ENCODE measurements at places on chromosomes 3 and 15.

GRCh38 chr3:27905625-27906024 is 183.5 kb upstream of the EOMES start:
- no peak for DNase-seq

DNA sequence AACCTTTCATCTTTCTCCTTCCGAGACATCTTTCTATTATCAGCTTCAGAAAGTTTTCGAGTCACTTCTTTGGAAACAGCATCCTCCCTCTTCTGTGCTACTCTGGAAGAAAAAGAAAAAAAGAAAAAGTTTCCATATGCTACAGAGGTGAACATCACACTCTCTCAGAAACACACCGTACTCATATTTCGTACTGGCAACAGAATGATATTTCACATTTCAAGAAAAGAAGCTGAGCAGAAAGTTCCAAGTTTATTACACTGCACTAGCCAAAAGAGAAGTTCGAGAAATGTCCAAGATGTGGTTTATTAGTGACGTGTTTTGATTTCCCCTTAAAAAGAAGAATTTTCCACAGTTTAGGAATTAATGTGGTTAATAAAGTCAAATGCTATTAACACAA is 6.0 kb downstream of the SSR3 start:
- DNase-seq: no peak

DNA sequence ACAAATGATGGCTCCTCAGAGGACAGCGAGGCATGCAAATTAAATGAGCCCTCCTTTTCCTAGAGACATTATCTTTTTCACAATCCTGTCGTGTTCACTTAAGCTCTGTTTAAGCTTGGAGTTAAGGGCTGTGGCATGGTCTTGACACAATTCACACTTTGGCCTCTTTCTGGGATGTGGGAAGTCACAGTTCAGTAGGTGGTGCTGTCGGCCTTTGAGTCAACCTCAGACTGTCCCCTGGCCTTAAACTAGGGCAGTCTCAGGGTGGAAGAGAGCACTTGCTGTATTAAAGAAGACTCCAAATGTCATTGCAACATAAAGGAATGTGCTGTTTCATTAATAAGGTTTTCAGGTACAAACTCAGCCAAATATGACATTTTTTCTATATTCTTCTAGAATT is 351.0 kb downstream of the MCTP2 start:
- DNase-seq: no peak

GRCh38 chr3:30289766-30290165 is 316.6 kb upstream of the TGFBR2 start:
- no peak for DNase-seq

- no peak for DNase-seq
Observed at GRCh38 chr3:23807424-23808015, 1.8 kb downstream of the UBE2E1 start.

GRCh38 chr15:59739557-59740186 is 50.6 kb upstream of the BNIP2 start:
- no peak for DNase-seq

- no peak for DNase-seq
Observed at GRCh38 chr3:149968216-149968615, 2.5 kb downstream of the PFN2 start.

GRCh38 chr3:80451393-80451792 is 683.6 kb upstream of the ROBO1 start:
- DNase-seq: no peak

- no peak for DNase-seq
Observed at GRCh38 chr15:42082823-42083604, 11.3 kb downstream of the PLA2G4D start.

DNA sequence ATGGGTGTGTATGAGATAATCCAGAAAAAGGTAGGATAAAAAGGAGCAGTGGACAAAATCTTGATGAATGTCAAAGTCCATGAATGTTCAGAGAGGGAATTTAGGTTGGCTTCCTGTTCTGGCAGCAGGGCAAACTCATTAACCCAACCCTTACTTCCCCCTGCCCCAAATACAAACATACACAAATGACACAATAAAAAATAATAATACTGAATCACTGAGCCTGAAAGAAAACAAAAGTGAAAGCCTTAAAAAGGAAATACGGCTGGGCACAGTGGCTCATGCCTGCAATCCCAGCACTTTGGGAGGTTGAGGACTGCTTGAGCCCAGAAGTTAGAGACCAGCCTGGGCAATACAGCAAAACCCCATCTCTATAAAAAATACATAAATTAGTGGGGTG is 62.9 kb downstream of the GPR176 start:
- no peak for DNase-seq

GRCh38 chr3:195892105-195893043 is 16.0 kb downstream of the TNK2 start:
- no peak for DNase-seq

GRCh38 chr3:38853011-38853410 is 37.0 kb upstream of the SCN10A start:
- no peak for DNase-seq

DNA sequence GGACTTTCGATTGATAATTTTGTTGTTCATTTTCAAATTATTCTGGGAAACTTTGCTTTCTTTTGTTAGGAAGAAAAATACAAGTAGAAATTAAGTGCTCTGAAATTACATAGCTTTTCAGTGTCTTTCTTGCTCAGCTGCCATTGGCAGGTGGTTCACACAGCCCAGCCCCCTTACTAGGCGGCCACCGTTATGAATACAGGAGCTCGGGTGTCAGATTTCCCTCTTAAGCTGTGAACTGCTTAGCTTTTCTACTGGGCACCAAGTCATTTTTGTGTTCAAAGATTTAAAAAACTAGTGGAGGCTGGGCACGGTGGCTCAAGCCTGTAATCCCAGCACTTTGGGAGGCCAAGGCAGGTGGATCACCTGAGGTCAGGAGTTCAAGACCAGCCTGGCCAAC is 55.2 kb downstream of the HMG20A start:
- no peak for DNase-seq

GRCh38 chr15:91050128-91050455 is 27.7 kb upstream of the VPS33B start:
- no peak for DNase-seq

GRCh38 chr3:81497572-81498251 is 263.7 kb downstream of the GBE1 start:
- DNase-seq: no peak

GRCh38 chr3:72320955-72321303 is 527.3 kb downstream of the SHQ1 start:
- no peak for DNase-seq

DNA sequence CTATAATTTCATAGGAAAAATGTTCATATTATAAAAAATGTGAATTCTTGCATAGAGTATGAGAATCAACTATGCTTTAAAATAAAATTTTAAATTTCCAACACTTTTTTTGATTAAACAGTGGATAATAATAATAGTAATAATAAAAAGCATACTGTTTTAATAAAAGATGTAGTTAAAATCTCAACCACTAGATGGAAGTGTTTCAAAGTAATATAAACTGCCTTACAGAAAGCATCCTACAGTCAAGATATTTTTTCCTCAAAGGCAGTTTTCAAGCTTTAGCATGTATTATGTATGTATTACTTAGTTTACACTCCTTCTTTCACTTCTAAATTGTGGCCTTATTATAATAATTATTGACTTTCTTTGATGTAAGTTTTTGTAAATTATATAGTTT is 217.5 kb downstream of the CHL1 start:
- DNase-seq: no peak

- DNase-seq: no peak
Observed at GRCh38 chr3:52574056-52574965, 37.9 kb downstream of the UQCC5 start.

- no peak for DNase-seq
Observed at GRCh38 chr3:473033-473800, 276.7 kb downstream of the CHL1 start.

DNA sequence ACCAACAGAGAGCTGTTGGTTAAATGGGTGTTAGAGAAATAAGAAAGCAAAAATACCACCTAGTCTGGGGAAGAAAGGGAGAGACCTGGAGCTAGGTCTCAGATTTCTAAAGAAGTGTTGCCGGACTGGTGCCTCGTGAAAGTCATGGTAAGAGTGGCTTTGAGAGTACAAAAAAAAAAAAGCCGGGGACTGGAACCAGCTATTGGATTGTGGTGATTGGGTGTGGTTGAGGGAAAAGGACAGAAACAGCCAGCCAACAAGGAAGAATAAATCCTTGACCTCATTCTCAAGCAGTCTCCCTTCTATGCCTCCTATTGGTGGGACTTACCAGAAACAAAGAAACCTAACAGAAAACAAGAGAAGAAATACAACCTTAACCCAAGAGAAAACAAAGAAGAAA is 346.4 kb upstream of the KCNMB2 start:
- DNase-seq: no peak

DNA sequence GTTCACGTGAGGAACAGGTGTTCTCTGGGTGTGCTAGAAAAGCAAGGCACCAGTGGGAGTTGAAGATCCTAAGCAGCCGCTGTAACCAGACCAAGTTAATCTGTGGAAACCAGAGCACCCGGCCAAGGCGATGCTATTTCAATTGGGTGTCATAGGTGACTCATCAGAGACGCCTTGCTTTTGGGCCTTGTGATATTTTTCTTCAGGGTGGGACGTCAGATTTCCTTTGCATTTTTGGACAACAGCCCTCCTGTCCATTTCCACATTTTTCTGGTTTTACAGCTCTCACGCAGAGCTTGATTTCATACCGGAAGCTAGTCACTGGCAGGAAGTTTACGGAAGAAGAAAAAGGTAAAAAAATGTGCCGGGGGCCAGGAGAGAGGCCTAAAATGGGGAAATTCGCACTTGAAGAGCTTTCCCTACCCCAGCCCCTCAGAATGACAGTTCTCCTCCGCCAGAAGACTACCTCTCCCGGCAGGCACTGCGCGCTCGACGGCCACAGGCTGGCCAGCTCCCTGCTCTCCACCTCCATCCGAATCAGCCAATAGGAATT is 471 bp upstream of the KBTBD8 start:
- no peak for DNase-seq

DNA sequence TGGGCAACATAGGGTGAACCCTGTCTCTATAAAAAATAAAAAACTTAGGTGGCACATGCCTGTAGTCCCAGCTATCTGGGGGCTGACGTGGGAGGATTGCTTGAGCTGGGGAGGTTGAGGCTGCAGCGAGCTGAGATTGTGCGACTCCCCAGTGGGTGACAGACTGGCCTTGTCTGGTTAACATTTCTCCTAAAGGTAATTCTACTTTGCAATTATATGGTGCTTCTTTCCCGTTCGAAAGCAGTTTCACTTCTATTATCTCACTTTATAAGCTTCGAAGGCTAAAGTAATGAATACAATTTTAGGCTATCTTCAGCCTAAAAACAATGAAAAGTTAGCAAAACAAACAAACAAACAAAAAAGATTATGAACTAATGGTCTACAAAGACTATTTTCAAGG is 35.3 kb downstream of the COMMD2 start:
- DNase-seq: no peak

DNA sequence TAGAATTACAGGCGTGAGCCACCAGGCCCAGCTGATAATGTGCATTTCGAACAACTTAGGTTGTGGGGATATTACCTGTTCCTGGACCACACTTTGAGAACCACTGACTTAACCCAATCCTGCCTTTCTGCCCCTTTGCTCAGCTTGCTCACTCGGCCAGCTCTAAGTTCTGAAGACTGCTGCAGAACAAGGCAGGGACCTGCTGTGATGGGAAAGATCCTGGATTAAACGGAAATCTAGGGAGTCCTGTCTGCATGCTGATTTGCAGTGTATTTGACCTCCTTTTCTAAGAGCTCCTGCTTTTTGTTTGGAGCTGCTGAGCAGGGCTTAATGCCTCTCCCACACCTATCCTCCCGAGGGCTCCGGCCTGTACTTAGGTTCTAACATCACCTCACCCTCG is 2.9 kb downstream of the LTK start:
- DNase-seq: no peak

DNA sequence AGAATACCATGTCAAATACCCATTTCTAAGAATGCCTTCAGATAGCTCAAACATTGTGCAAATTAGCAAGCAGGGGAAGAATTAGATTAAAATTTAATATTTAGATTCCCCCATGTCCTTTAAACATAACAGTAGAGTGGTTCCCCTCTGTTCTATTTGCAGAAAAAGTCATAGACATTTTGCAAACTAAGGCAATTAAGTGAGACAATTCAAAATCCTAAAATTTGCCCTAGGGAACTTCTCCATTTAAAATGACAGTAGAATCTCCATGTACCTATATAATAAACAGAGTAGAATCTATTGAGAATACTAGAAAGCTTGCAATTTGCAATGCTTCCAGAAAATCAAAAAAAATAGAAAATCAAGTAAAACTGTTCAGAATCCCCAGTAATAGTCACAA is 340.6 kb downstream of the TBL1XR1 start:
- no peak for DNase-seq

DNA sequence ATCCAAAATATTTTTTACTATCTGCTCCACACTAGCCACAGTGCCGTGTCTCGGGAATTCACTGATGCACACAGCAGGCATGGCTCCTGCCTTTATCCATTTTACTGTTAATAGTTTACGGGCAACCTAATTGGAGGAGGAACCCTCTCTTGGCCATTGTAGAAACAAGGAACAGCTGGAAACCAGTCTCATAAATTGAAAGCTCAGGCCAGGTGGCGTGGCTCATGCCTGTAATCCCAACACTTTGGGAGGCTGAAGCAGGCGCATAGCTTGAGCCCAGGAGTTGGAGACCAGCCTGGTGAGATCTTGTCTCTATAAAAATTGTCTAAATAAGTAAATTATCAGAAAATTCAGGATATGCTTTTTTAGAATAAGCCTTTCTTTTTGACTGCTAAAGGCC is 39.0 kb downstream of the IL5RA start:
- DNase-seq: no peak

GRCh38 chr3:187900993-187901755 is 155.9 kb upstream of the BCL6 start:
- no peak for DNase-seq

DNA sequence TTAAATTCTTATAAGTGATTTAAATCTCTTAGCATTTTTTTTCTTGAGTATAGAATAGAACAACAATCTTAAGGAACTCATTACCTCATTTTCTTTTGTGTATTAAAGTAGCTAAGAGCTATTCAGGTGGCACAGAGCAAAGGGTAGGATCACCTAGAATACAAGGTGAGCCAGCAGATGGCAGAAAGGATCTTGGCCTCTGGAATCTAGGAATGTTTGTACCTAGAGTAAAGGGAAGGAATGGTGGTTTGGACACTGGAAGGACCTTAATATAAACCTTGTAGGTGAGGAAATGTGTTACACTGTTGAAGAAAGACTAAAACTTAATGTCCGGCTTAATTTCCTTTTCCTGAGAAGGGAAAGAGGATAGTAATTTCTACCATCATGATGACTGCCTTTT is 89.0 kb downstream of the GHSR start:
- no peak for DNase-seq

- no peak for DNase-seq
Observed at GRCh38 chr3:160091441-160091840, 102.8 kb downstream of the IL12A start.

- DNase-seq: no peak
Observed at GRCh38 chr3:115864911-115865310, 241.6 kb downstream of the GAP43 start.

DNA sequence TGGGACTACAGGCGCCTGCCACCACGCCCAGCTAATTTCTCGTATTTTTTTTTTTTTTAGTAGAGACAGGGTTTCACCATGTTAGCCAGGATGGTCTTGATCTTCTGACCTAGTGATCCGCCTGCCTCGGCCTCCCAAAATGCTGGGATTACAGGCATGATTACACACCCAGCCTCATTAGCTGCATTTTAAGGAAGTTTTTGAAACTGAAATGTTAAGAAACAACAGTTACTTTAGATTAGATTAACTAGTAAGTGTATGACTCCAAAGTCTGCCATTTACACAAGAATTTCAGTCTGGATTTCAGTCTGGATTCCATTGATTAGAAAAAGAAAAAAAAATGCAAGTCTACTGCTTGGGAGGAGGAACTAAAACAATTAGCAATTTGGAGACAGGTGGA is 24.5 kb upstream of the VPS39 start:
- DNase-seq: no peak

GRCh38 chr3:123809597-123809996 is 74.5 kb downstream of the MYLK start:
- no peak for DNase-seq

Measured in stimulated activated CD8-positive, alpha-beta memory T cell treated with anti-CD3 and anti-CD28 coated beads, Interleukin-2, amount 100 ng/mL, for 1 hour (primary cell).